Activated T-cell treated with anti-CD3 and anti-CD28 coated beads, Interleukin-2, amount 50 U/mL, for 24 hours (primary cell): ENCODE measurements at places on chromosomes 7 and 10.

- H3K36me3 ChIP-seq, result no peaks in the 10 kb centered on the region
- no peak overlapping the region for H3K27ac ChIP-seq
- peaks cover 6% of the 10 kb centered on the region for H3K4me1 ChIP-seq
- DNase-seq, result no peak
- no peaks in the 10 kb centered on the region for H3K27me3 ChIP-seq
- no peak overlapping the region for H3K4me3 ChIP-seq
Measured at GRCh38 chr7:105776986-105777910, 99.2 kb downstream of the ATXN7L1 start.

DNA sequence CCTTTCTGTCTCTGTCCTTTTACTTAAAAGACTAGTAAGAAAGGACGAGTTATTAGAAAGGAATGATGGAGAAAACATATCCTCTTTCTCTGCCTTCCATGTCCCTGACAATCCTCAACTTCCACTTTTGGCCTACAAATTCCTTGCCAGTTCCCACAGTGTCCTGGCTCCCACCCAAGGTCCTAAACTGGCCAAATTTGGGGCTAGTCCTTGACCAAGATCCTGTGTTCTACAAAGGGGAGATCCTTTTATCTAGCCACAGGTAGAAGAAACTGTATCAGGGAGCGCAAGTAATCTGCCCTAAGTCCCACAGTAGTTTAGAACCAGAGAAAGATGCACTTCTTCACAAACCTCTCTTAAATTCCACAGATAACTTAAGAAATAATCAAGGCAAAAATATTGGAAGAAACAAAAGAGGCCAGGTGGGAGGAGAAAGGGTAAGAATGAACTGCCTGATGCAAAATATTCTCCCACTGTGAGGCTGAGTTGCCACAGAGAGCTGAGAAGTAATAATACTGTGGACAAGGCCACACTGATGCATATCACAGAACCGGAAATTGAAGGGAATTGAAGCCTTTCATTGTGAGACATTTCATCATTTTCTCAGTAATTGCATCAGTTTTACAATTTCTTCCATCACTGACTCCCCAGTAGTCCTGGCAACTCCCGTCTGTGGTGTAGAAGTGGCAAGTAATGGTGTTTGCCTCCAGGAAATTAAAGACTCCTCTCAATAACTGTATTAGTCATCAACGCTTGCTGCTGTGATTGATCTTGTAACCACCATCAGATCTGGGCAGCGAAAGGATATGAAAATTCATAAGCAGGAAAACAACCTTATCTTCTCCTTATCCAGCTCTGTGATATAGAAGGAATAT, 47.2 kb downstream of the DNAJC12 start:
- no peak overlapping the region for H3K4me3 ChIP-seq
- no peaks in the 10 kb centered on the region for H3K36me3 ChIP-seq
- DNase-seq, result no peak
- H3K27me3 ChIP-seq, result no peaks in the 10 kb centered on the region
- H3K4me1 ChIP-seq, result peaks cover 29% of the 10 kb centered on the region

DNA sequence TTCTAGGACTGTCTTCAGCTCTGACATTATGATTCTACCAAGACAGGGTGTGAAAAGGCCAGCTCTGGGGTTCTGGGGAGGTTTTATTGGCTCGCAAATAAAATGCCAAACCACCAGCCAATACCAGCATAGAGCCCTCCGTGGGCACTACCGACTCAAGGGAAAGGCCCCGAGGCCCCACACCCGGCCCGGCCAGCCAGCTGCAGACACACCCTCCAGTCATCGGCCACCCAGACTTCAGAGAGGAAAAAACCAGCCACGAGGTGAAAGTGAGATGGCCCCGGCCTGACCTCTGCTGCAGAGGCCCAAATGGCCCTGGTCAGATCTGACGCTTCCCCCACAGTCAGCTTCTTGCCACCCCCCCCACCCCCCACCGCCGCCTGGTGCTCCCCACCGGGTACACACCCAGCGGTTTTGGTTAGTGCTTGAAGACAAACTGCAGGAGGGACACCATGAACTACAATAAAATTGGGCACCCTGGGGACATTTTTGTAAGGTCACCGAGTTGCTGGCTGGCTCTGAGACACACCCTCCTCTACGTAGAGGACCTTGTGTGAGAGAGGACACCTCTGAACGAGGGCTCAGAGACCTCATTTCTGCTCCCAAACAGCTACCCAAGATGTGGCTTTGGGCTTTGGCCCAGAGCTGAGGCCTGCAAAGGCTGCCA, 79.9 kb downstream of the PRKAG2 start:
- H3K27ac ChIP-seq, result peak overlapping the region; percentile 85
- H3K4me3 ChIP-seq, result no peak overlapping the region
- H3K27me3 ChIP-seq, result no peaks in the 10 kb centered on the region
- H3K4me1 ChIP-seq, result peaks cover 39% of the 10 kb centered on the region
- H3K36me3 ChIP-seq, result no peaks in the 10 kb centered on the region
- no peak for DNase-seq

GRCh38 chr7:43905956-43906330, 453 bp downstream of the URGCP start:
- peak overlapping the region; percentile 93 for H3K4me3 ChIP-seq
- H3K4me1 ChIP-seq, result peaks cover 41% of the 10 kb centered on the region
- peak overlapping the region; percentile 96 for H3K27ac ChIP-seq
- peak; percentile 64 for DNase-seq
- no peaks in the 10 kb centered on the region for H3K27me3 ChIP-seq

- H3K4me3 ChIP-seq, result no peak overlapping the region
- H3K36me3 ChIP-seq, result no peaks in the 10 kb centered on the region
Measured at GRCh38 chr7:80186721-80187120, 52.1 kb downstream of the GNAI1 start.

DNA sequence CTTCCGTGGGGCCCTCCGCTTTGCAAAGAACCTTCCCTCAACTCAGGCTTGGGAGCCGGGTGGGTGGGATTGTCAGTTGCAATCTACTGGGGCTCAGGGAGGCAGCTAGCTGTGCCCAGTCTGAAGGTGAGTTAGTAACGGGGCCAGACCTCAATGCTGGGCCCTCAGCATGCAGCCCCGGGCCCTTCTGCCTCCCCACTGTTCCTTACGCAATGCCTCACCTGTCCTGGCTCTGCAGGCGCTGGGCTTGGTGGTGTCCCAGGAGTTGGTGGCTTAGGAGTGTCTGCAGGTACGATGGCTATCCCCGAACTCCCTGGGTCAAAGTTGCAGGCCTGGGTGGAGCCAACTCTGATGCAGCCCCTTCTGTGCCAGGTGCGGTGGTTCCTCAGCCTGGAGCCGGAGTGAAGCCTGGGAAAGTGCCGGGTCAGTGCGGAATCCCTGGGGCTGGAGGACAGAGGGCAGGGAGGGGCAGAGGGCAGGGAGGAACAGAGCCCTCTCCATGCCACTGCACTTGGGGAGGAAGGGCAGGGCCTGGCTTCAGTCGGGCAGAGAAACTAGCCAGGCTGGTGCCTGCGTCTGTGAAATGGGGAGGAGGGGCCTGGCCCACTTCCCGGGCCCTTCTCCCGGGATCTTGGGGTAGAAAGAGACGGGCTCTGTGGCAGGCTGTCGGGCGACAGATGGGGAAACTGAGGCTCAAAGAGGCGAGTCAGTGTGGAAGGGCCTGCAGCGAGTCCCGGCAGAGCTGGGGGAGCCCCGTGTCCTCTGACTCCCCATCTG, 15.0 kb downstream of the ELN start:
- H3K36me3 ChIP-seq, result no peaks in the 10 kb centered on the region
- no peak overlapping the region for H3K27ac ChIP-seq
- no peaks in the 10 kb centered on the region for H3K27me3 ChIP-seq
- DNase-seq, result no peak
- H3K4me1 ChIP-seq, result no peaks in the 10 kb centered on the region

DNA sequence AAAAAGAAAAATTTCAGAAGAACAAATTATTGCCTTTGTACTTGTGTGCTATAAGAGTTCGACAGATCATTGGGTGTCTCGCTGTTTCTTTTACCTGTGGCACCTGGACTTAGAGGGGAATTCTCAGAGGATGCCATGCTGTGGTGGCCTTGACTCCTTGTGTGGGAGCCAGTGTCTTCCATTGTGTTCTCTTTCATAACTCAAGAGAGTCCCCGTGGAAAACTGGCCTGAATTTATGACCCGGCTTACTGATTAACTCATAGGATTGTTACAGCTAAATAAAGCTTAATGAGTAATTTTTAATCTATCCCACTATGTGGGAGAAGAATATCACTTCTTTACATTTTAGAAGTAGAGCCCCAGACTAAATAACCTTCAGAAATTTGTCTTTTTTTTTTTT, 54.5 kb downstream of the UBE3C start:
- H3K4me3 ChIP-seq, result no peak overlapping the region
- no peaks in the 10 kb centered on the region for H3K4me1 ChIP-seq
- H3K27me3 ChIP-seq, result no peaks in the 10 kb centered on the region
- H3K27ac ChIP-seq, result no peak overlapping the region
- DNase-seq, result no peak

DNA sequence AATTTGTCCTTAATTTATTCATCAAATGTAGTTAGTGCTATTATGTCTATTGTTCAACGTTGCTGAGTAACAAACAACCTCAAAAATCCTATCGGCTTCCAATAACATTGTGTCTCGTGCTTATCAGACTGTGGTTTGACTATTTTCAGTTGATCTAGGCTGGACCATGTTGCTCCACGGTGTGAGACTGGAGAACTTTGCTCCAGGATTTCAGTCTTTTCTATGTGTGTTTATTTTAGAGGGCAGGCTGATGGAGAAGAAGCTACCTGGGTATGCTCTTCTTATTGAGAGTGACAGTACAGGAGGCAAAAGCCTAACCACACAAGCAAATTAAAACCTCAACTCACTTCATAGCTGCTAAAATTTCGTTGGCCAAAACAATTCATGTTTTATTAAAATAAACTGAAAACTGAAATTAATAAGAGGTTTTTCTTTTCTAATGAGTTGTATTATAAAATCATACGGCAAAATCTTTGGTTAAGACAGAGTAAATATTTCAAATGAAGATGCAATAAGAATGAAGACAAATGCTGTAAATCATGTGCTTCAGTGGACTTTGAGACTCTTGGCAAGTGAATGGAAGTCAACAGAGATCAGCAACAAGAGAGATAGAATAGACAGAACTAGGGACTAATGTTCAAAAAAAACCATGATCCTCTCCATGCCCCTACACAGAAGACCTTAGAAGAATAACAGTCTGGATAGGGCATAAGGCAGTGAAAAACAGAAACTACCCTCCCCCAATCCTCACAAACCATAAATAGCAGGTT, 418.0 kb upstream of the ETV1 start:
- peaks cover 4% of the 10 kb centered on the region for H3K4me1 ChIP-seq
- DNase-seq, result no peak
- no peaks in the 10 kb centered on the region for H3K36me3 ChIP-seq
- H3K27me3 ChIP-seq, result no peaks in the 10 kb centered on the region
- H3K4me3 ChIP-seq, result no peak overlapping the region
- no peak overlapping the region for H3K27ac ChIP-seq

- no peak overlapping the region for H3K27ac ChIP-seq
- no peaks in the 10 kb centered on the region for H3K27me3 ChIP-seq
- H3K4me3 ChIP-seq, result no peak overlapping the region
- no peaks in the 10 kb centered on the region for H3K4me1 ChIP-seq
- no peak for DNase-seq
Measured at GRCh38 chr10:44478876-44479705, 94.2 kb upstream of the CXCL12 start.

DNA sequence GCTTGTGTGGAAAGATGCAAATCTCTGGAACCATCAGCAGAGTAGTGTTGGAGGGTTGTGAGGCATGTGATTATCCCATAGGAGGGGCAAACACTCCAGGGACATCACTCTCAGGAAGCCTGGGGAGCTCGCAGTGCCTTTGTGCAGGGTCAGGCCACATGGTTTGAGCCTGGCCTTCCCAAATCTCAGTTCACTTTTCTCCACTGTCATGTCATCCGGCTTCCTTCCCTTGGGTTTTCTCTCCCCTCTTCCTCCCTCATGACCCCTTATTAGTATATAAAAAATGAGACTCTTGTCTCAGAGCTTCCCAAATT, 20.4 kb downstream of the TSPAN14 start:
- peak overlapping the region; percentile 0 for H3K4me3 ChIP-seq
- H3K27ac ChIP-seq, result peak overlapping the region; percentile 95
- no peaks in the 10 kb centered on the region for H3K27me3 ChIP-seq
- H3K36me3 ChIP-seq, result peaks cover 71% of the 10 kb centered on the region

GRCh38 chr10:86401588-86402282, 35.1 kb upstream of the GRID1 start:
- H3K4me3 ChIP-seq, result peak overlapping the region; percentile 86
- H3K27ac ChIP-seq, result no peak overlapping the region
- H3K4me1 ChIP-seq, result peaks cover 20% of the 10 kb centered on the region
- H3K27me3 ChIP-seq, result no peaks in the 10 kb centered on the region
- no peaks in the 10 kb centered on the region for H3K36me3 ChIP-seq
